ENCODE measurements at places on chromosomes 7 and 10.

GRCh38 chr10:516764-517163 is 172.7 kb downstream of the DIP2C start:
- peak; percentile 54 for DNase-seq

DNA sequence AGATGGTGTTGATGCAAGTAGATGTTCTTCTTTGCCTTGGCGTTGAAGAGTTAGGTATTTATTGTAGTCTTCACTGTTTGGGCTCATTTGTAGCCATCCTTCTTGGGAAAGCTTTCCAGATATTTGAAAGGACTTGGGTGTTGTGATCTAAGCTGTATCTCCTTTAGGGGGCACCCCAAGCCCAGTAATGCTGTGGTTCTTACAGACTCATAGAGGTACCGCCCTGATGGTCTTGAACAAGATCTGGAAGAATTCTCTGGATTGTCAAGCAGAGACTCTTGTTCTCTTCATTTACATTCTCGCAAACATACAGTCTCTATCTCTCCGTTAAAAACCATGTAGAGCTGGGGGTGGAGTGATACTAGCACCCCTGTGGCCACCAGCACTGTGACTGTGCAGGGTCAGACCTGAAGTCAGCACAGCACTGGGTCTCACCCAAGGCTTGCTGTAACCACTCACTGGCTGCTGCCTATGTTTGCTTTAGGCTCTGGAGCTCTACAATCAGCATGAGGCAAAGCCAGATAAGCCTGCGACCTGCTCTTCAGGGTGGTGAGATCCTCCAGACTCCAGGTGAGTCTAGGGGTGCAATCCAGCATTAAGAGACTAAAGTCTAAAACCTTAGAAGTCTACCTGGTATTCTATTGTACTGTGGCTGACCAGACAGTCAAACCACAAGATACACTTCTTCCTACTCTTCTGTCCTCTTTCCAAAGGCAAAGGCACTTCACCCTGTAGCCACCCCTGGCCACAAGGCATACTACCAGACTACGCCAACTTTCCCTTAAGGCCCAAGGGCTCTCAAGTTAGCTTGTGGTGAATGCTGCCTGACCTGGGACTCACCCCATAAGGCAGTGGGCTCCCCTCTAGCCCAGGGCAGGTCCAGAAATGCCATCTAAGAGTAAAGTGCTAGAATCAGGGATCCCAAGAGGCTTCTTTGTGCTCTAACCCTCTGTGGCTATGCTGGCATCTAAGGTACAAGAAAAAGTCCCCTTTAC is 209.7 kb upstream of the TMEM196 start:
- DNase-seq = no peak

DNA sequence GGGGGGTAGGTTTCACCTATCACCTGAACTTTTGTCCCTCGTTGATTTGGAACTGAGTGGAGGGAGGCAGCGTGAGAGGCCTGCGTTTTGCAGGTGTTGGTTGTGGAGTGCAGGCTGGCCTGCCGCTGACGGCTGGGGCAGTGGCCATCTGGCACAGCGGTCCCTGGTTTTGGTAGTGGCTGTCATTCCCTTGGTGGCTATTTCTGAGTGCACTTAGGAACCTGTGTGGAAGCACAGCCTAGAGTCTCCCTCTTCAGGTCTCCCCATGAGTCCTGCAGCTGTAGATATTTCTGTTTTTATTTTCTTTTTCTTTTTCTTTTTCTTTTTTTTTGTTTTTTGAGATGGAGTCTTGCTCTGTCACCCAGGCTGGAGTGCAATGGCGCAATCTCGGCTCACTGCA is 129.2 kb downstream of the CUL2 start:
- DNase-seq = no peak

GRCh38 chr7:149836434-149836833 is 1.7 kb upstream of the ZNF862 start:
- DNase-seq = no peak

DNA sequence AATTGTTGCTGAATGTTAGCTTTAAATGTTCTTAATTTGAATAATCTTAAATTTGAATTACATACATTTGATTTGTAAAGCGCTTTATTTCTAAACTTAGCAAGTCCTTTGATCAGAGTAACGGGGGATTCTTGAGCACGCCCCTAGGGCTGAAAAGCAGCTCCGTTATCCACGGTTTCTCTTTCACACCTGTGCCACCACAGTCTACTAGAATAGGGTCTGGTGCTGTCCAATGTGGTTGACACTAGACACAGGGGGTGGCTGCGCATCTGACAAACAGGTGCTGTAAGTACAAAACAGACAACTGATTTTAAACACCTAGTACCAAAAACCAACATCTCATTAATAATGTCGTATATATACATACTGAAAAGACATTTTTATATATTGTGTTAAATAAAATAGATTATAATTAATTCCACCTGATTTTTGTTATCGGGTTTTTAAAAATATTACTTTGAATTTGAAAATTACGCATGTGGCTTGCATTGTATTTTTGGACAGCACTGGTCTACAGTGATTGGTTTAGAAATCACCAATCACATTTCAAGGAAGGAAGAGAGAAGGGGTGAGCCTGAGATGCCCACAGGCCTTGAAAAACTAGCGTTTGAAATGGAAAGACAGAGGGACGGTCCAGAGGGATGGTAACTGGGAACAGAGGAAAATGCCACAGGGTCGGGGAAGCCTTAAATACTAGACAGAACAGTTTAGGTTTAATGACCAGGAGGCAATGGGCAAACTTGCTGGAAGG is 7.3 kb downstream of the SEPHS1 start:
- DNase-seq = peak; percentile 62

DNA sequence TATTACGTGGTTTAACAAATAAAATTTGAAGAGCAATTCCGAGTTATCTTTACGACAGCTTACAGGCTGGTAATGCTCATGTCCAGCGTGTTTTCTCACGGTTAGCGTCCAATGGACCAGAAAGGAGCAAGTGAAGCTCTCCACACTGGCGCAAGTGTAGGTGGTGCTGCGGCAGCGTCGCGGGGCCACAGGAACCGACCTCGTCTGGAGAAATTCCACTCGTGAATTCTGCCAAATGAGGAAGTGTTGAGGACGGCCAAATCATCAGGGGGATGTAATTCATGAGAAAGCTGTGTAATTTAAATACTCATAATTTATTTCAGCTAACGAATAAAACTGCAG is 350 bp upstream of the ZNF37A start:
- DNase-seq = no peak

GRCh38 chr10:105592468-105592867 is 951.4 kb downstream of the SORCS3 start:
- no peak for DNase-seq

- DNase-seq = no peak
Observed at GRCh38 chr7:133887459-133887858, 239.7 kb upstream of the LRGUK start.

GRCh38 chr10:112039823-112040222 is 143.7 kb downstream of the GPAM start:
- DNase-seq = no peak

DNA sequence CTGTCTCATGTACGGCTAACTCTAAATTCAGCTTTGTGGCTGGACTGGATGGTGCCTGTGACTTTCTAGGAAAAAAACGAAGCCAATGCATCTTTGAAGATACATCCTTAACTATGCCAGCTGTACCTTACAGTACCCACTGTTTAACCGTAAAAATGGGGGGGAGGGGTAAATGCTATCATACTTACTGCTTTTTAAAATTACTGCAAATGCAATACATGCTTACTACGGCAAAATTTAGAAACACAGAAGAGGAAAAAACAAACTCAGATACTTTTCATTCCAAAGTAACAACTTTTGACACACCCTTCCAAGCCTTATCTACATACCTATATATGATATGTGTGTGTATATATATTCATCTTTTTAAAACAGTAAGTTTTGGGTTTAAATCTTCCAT is 20.4 kb upstream of the GLCCI1 start:
- DNase-seq = no peak

DNA sequence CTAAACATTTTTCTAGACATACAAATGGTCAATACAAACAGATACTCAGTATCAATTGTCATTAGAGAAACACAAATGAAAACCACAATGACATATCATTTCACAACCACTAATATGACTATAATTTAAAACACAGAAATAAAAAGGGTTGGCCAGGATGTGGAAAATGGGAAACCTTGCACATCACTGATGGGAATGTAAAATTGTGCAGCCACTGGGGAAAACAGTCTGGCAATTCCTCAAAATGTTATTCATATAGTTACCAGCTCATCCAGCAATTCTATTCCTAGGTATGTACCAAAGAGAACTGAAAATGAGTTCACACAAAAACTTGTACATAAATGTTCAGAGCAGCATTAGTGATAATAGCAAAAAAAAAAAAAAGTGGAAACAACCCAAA is 106.1 kb upstream of the LRRTM3 start:
- DNase-seq = no peak

DNA sequence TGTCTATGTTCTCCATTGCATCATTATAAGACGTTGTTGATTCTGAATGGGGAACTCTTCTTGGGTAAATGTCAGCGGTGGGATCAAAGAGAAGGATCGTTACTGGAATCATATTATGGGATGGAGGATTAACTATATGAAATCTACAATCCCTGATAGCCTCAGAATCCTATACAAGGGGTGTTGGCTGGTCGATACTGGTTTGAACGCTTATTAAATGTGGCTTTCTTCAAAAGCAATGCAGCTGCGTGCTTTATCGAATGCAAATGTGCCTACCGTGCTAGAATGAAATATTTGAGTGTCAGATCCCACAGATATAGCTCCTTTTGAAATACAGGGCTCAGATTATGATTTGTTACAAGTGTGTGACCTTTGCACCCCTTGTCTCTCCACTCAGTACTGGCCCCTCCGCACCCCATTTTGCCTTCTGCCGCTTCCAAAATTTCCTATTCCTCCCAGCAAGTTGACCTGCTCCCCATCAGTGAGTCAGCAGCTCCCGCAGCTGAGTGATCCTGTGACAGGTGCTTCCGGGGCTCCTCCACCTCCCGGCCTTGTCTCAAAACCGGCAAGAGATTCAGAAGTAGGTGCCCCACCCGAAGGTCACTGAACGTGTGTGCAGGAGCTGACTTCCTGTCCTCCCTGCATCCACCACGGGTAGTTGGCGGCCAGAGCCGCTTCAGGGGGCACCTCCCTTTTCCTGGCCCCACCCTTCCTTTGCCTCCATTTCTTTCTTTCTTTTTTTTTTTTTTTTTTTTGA is 76.6 kb downstream of the PTPRE start:
- DNase-seq = no peak

- no peak for DNase-seq
Observed at GRCh38 chr10:78416031-78417011, 382.7 kb downstream of the RPS24 start.

GRCh38 chr7:74318043-74318442 is 28.8 kb downstream of the CLIP2 start:
- no peak for DNase-seq

GRCh38 chr10:96131621-96132020 is 1.5 kb downstream of the ZNF518A start:
- DNase-seq = no peak

GRCh38 chr7:140084972-140085371 is 22.2 kb upstream of the PARP12 start:
- DNase-seq = peak; percentile 66

GRCh38 chr7:38107486-38107893 is 70.6 kb upstream of the STARD3NL start:
- peak; percentile 52 for DNase-seq

GRCh38 chr10:90579602-90580242 is 278.1 kb downstream of the HTR7 start:
- DNase-seq = no peak

DNA sequence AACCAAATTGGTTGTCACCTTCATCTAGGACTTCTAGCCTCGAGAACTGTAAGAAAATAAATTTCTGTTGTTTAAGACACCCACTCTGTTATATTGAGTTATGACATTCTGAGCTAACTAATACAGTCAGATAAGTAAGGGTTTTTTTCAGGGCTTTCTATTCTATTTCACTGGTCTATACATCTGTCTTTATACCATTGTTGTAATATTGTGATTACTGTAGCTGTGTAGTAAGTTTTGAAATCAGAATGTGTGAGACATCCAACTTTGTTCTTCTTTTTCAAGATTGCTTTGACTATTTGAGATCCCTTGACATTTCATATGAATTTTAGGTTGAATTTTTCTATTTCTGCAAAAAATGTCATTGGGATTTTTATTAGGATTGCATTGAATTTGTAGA is 7.5 kb downstream of the IFIT1 start:
- DNase-seq = no peak

- no peak for DNase-seq
Observed at GRCh38 chr10:72026278-72027111, 61.9 kb downstream of the SPOCK2 start.

DNA sequence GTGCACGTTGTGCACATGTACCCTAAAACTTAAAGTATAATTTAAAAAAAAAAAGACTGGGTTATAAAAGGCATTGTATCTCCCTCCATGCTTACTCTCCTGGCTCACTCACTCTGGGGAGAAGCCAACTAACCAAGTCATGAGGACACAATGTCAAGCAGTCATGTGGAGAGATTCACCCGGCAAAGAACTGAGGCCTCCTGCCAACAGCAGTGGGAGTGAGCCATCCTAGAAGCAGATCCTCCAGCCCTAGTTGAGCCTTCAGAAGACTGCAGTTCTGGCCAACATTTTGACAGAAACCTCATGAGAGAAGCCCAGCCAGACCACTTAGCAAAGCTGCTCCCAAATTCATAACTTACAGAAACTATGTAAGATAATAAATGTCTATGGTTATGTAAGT is 521.7 kb upstream of the FZD8 start:
- no peak for DNase-seq

- no peak for DNase-seq
Observed at GRCh38 chr10:129541748-129542487, 74.9 kb downstream of the MGMT start.

GRCh38 chr7:94323844-94324243 is 70.9 kb upstream of the COL1A2 start:
- DNase-seq = no peak

DNA sequence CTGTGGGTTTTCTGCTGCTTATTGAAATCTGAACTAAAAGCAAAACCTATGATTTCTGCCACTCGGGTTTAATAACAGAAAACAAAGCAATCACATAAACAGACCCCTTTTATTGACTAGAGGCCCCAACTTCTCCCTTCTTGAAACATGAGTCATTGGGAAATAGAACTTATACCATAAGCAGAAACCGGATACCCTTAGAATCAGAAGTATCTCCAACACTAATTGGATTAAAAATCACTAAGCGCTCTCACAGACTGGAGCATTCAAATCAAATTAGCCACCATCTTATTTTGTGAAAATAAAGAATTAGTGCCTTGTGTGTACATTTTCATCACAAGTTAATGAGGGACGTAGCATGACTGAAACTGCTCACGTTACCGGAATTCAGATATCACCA is 206.9 kb downstream of the WDR11 start:
- DNase-seq = no peak

DNA sequence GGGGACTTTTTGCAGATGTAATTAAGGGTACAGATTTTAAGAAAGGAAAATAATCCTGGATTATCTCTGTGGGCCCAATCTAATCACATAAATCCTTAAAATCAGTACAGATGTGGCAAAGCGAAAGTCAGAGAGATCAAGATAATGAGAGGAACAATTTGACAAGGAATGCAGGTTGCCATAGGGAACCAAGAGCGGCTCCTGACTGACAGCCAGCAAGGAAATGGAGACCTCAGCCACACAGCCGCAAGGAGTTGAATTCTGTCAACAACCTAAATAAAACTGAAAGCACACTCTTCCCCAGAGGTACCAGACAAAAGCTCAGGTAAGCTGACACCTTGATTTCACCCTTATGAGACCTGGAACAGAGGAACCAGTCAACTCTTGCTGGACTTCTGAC is 3.4 kb upstream of the PNPLA8 start:
- DNase-seq = no peak

Data from GM13977 (cell line).